ENCODE measurements at places on chromosomes 3 and 15.

GRCh38 chr3:64414043-64414442 is 188.8 kb upstream of the PRICKLE2 start:
- no peak for DNase-seq

GRCh38 chr3:67034371-67034770 is 36.3 kb downstream of the KBTBD8 start:
- DNase-seq, result no peak

DNA sequence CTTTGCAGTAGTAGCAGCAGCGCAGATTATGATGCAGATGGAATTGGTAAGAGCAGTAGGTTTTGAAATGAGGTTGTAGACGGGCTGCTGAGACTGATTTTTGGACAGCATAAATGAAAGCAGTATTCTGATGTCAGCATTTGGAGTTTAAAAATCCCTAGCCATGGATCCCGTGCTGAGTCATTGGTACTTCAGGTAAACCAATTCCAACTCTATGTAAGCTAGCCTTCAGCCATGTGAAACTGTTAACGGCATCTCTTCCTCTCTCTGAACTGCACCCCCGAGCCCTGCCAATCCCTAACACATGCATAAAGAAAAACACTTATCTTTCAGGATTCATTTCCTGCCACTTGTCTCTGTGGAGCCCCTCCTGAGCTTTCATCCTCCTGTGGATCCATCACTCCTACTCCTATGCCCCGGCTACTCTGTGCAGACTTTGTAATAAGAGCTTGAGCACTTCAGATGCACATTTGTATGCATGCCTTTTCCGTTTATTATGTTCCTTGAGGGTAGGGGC is 119.0 kb downstream of the AKAP13 start:
- no peak for DNase-seq

GRCh38 chr15:76153241-76154197 is 93.7 kb downstream of the TMEM266 start:
- no peak for DNase-seq

DNA sequence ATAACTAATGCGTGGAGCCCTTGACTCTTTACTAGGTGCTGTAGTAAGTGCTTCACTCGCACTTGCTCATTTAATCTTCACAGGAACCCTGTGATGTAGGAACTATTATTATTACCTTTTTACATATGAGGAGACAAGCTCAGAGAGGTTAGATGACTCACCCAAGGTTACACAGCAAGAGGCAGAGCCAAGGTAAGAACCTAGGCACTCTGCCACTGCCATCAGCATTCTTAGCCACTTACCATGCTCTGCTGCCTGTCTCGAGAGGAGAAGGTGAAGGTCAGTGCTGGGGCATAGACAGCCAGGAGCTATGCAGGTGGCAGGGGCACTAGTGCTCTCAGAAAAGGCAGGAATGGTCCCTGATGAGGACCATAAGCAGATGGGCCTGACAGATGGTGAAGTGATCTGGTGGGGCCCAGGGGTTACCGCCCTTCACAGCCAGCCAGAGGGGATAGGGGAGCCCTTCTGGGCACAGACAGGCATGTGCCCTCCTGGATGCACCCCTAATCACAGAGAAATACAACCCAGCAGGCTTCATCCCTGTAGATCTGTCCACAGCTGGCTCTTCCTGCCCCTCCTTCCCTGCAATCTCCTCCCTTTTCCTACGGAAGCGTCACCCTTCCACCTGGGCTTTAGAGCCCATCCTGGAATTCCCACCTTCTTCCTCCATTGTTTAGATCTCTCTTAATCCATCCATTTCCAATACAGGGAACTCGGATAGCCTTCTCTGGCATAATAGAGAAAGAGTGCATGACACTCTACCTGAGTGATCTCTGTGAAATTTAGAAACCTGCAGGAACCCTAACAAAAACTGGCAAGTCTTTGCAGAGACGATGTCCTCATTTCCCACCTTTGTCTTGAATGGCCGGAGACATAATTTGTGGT is 26.9 kb downstream of the ABTB1 start:
- no peak for DNase-seq

DNA sequence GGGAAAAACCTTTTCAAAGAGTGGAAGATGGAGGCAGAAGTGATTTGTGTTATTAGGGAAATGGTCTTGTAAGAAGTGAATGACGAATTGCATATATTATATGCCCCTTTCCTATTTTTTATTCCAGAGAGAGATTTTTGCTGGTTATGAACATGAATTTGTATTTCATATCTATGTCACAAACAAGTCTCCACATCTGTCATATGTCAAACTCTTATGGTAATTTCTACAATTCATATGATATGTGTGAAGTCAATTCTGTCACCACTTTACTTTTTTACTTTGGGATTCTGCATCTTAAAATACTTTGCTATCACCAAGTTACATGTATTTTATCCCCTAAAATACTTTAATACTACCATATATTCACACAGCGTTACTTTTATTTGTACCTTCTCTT is 594.2 kb upstream of the ARPP21 start:
- no peak for DNase-seq

DNA sequence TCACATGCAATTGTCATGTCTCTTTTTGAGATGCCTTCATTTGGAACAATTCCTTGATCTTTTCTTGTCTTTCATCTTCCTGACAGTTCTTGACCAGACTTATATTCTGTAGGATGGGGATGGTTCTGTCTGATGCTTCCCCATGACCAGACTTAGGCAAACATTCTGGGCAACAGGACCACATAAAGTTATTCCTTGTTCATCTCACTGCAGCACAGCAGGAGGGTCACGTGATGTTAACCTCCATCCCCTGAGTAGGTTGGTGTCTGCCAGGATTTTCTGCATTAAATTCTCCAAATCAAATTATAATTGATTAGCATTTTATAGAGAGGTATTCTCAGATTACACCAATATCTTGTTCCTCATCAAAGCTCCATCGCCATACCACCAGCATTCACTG is 7.8 kb downstream of the DLEC1 start:
- DNase-seq, result no peak

DNA sequence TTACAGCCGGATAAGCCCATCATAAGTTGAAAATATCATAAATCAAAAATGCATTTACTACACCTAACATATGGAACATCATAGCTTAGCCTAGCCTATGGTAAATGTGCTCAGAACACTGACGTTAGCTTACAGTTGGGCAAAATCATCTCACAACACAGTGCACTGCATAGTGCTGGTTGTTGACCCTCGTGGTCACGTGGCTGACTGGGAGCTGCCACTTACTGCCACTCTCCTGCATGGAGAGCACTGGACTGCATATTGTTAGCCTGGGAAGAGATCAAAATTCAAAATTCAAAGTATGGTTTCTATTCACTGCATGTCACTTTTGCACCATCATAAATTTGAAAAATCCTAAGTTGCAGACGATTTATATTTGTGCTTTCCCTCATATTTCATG is 94.0 kb upstream of the CACNA2D3 start:
- no peak for DNase-seq

GRCh38 chr3:146339349-146339748 is 88.4 kb upstream of the PLSCR4 start:
- DNase-seq, result no peak

- no peak for DNase-seq
Observed at GRCh38 chr3:160792540-160792939, 36.5 kb downstream of the PPM1L start.

DNA sequence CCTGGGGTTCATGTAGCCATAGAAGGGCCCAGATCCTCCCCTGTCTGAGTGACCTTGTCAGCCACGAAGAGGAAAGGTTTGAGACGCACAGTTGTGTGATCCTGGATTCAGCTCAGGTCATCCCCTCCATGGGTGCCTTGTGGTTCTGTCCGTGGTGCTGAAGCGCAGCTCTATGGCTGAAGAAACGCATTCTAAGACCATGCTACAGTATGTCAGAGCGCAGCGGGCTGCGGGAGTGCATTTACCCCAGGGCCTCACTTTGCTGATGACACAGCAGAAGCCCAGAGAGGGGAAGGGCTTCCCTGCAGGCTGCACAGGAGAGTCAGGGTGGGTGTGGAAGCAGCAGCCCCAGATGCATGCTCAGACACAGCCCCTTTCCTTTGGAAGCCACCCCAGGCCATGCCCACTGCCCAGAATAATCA is 68.8 kb upstream of the IQSEC1 start:
- DNase-seq, result no peak

GRCh38 chr3:11014752-11015151 is 22.2 kb downstream of the SLC6A1 start:
- no peak for DNase-seq

DNA sequence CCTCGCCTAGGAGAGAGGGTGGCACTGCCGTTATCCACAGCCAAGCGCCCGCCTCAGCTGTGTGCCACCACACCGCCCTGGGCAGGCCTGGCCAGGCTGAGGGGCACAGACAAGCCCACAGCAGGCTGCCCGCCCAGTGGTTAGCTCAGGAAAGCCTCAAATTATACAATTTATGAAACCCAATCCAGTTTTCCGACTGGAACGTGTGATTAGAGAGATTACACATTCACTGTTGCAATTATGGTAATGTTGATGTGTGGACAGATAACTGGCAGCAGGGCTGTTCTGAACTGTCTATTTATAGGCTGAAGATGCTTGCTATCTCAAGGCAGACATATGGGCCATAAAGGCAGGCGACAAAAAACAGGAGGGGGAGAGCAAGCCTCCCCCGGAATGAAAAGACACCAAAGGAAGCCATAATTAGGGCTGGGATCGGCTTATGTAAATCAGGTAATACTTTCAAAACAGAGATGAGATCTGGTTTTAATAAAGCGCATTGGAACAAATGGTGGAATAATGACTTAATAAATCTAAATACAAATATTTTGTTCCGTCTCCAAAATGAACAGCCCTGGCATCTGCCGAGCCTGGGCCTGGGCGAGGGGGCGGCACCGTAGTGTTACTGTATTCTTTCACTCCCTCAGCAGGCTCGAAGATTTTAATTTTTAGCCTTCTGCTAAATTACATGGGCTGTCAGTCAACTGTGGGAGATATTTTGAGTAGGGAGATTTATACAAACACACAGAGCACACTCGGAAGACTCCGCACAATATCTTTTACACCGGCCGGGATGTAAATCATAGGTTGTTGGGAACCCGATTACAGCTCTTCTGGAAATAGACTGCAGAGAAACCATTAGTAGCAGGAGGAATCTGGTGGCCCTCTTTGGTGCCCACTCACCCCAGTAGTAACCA is 103.1 kb upstream of the TLE3 start:
- no peak for DNase-seq

GRCh38 chr3:84961011-84961410 is 2.2 kb downstream of the CADM2 start:
- DNase-seq, result no peak

DNA sequence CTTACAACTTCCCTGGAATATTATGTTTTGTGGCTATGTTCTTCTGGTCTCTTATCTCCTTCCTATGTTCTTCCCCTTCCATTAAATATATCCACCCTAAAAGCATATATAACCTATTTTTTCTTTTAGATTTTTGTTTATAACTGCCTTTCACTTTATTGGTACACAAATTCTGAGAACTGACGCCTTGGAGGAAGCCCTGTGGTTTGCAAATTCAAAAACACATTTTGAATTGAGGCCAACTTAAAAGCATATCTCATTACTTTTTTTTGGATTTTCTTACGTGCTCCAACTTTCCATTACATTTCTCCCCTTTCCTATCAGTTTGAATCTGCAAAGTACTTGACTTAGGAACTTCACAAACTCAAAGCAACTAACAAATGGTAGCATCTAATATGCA is 15.3 kb upstream of the COLQ start:
- DNase-seq, result no peak

DNA sequence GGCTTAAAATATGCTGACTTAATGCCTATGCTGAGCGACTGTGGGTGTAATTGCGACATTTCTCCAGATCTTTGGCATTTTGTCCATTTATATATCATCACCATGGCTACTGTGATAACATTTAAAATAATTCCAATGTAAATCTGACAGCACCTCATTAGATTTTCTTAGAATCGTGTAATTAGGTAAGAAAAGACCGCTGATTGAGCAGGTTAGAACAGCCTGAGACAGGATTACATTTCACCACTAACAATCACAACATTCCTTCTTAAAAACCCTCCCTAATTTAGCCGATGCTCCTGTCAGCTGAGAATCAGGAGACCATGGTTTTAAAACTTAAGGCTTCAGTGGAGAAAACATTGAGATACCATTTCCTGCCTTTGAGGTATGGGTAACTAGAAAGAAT is 455.3 kb upstream of the PDZRN3 start:
- DNase-seq, result no peak

GRCh38 chr3:178084938-178085816 is 451.1 kb upstream of the KCNMB2 start:
- peak; percentile 2 for DNase-seq

DNA sequence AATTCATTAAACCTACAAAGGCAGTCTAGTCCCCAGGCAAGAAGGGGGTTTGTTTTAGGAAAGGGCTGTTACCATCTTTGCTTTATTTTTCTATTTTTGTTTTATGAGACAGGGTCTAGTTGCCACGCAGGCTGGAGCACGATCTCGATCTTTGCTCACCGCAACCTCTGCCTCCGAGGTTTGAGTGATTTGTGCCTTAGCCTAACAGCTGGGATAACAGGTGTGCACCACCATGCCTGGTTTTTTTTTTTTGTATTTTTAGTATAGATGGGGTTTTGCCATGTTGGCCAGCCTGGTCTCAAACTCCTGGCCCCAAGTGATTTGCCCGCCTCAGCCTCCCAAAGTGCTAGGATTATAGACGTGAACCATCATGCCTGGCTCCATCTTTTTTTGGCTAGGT is 4.9 kb downstream of the HIGD1A start:
- DNase-seq, result no peak

DNA sequence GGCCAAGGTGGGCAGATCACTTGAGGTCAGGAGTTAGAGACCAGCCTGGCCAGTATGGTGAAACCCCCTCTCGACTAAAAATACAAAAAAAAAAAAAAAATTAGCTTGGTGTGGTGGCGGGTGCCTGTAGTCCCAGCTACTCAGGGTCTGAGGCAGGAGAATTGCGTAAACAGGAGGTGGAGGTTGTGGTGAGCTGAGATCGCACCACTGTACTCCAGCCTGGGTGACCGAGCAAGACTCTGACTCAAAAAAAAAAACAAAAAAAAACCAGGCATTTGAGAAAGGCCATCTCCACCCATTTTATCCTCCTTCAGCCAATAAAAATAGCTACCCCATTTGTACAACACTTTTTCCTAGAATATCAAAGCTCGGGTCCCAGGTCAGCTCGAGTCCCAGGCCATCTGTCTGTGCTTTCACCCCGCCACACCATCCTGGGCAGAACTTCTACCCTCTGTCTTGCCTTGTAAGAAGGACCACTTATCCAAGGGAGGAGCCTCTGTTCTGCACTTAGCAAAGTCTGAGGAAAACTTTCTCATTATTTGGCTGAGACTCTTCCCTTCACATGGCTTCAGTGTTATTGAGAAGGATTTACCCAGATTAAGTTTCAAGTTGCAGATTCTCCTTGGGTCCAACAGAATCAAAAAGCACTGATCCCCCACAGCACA is 99.1 kb downstream of the MESD start:
- DNase-seq, result no peak

GRCh38 chr3:125292015-125292414 is 79.5 kb upstream of the SLC12A8 start:
- DNase-seq, result no peak

Measured in stimulated activated CD8-positive, alpha-beta memory T cell treated with anti-CD3 and anti-CD28 coated beads, Interleukin-7, amount 100 ng/mL, for 4 hours (primary cell).